ENCODE measurements at places on chromosomes 13 and 19.

GRCh38 chr19:51783372-51783771 is 11.6 kb upstream of the FPR3 start:
- no peak for DNase-seq

DNA sequence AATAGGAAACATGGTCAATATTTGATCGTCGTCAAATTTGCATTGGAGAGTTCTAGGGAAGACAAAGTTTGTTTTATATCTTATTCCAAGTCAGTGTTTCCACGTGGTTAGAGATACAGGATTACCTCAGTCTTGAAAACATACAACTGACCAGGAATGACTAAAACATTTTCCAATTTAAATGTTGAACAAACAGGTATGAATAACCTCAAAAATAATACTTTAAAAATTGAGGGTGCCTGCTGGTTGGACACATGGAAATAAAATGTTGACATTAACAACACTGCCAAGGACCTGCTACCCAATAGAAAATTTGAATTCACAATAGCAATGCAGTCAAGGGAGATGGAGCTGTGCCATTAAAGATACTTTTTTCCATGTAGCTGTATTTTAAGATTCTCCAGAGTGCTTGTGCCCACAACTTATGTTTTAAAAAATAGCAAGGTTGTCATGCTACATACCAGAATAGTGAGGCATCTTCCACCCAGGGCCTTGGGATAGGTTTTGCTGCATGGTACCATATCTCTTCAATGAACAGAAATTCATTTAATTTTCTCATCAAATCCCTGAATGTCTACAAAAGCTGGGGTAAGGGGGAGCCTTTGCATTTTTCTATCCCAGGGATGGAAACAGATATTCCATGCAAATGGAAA is 260.8 kb downstream of the EFNB2 start:
- DNase-seq: no peak

DNA sequence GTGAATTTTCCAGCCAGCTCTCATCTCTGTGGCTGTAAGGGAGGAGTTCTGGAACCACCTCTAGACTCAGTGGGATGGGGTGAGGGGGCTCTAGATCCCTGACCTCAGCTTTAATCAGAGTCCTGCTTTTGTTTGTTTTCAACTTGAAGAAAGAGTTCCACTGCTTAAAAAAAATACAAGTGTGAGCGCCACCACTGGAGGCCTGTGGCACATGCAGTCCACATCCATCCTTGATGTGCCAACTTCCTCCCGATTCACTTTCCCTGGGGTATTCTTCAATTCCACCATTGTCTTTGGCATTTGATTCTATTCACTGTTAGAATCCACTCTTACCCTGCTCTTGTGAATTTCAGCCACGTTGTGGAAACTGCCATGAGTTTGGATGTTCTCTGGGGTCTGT is 62.4 kb upstream of the GJB6 start:
- DNase-seq: no peak

GRCh38 chr13:111225810-111226546 is 94.5 kb upstream of the TEX29 start:
- DNase-seq: no peak

- DNase-seq: no peak
These were observed 49.4 kb downstream of the SERP2 start for GRCh38 chr13:44422755-44423643.

GRCh38 chr19:10110972-10111317 is 548 bp upstream of the P2RY11 start:
- DNase-seq: no peak

DNA sequence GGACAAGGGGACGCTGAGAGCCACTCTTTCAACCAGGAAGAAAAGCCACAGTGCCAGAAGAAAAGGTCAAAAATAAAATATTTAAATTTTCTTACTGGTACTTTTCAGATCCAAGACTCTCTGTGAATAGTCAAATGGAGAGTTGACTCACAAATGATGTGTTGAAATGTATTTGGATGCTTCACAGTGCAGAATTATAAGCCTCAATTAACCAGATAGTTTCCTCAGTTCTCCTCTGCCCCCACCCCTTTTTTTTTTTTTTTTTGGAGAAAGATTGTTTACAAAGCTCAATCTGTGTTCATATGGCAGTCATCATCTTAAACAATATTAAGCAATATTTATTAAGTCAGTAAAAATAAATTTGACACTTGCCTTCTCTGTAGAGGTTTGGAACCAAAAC is 470.8 kb downstream of the FGF9 start:
- no peak for DNase-seq
